Lower lobe of right lung (tissue), 2 donors: ENCODE measurements at places on chromosomes 3 and 15. TPM values are rescaled to one million over a fixed set of nuclear protein-coding genes. Genes with fewer than 3 reads are reported as not detected.

DNA sequence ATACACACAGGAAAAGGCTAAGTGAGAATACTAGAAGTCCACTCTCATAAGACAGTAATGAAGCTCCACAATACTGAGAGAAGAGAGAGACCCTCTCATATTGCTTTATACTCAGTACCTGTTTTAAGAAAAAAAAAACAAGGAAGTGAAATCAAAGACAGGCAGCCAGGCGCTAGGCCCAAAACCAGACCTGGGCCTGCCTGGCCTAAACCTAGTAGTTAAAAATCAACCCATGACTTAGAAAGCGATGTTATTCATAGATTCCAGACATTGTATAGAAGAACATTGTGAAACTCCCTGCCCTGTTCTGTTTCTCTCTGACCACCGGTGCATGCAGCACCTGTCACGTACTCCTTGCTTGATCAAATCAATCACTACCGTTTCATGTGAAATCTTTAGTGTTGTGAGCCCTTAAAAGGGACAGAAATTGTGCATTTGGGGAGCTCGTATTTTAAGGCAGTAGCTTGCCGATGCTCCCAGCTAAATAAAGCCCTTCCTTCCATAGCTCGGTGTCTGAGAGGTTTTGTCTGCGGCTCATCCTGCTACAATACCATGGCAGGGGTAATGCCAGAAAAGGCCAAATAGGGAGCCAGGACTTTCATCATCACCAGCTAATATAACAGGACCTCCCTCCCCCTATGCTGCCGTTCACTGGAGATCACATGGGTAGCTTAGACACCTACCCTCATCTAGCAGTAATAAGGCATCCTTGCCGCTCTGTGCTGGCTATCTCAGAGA lies 1294.1 kb downstream of the NSUN3 start:
- DNase-seq: no peak

- DNase-seq: no peak
Measured at GRCh38 chr3:77254967-77255831, 215.3 kb downstream of the ROBO2 start.

DNA sequence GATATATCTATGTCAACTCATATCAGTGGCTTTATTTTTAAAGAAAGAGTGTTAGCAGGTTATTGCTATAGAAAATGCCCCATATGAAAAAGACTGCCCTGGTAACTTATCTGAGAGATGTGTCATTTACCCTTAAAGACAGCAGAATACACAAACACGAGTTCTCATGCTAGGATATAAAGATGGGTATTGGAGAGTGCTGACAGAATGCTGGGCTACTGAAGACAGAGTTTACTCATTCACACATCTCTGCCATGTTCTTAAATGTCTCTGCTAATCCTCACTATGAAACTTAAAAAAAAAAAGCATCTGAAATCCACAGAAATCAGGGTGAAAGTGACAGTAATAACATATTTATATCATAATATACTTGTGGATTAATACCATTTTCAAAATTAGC lies 126.7 kb downstream of the FOXP1 start:
- DNase-seq: no peak

The TMC3 gene
- total RNA-seq: not detected

The CCDC13 gene
- 2.5 TPM for total RNA-seq

- no peak for DNase-seq
Measured at GRCh38 chr3:146262371-146263110, 11.6 kb upstream of the PLSCR4 start.

GRCh38 chr3:114872588-114872987 lies 274.5 kb downstream of the ZBTB20 start:
- DNase-seq: no peak

The VEPH1 gene
- 116 TPM for total RNA-seq
